Skin of body (tissue), 3 donors: ENCODE measurements at places on chromosomes 2 and 18.

DNA sequence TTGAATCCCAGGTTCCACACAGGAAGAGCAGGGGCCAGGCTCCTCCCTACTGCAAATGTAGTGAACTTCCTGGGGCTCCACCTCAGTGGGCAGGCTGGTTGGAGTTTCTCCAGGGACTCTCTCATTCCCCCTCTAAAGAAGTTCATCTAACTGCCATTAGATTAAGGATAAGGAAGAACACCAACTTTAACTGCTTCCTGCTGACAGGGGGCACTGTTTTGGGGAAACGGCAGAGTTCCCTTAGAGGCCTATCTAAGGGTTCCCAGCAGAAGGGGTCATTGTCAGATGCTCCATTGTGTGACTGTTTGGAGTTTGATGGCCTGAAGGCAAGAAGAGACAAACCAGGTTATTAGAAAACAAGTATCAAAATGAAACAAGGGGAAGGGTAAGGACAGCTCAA lies 2159.7 kb upstream of the PIK3C3 start:
- DNase-seq, result no peak

DNA sequence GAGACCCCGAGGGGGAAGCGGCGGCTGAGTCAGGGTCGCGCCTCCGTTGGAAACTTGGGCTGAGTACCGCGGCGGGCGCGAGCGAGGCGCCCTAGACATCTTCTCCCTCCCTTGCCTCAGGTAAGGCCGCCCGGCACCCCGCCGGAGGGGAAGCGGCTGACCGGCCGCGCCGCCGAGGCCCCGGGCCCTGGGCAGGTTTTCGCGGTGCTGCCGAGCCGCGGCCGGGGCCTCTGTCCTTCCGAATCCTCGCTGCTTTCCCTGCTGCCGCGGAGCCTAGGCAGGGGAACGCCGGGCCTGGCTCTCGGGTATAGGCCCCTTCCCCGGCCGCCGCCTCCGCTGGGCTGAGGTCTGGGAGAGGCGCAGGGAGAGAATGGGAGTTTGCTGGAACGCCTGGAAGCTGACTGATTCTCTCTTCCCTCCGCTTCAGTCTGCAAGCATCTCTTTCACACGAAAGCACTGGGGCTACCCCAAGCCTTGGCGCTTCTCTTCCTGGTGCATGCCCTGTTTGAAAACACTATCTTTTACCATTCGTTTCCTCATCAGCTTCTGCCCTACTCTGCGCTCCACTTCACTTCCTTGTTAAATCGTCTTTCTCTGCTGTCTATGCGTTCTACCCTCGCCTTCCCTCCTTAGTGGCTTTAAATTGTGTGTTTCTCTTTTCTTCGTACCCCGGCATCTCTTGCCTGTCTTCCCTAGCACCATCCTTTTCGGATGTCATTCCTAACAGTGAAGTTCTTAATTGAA lies 652 bp downstream of the PPM1B start:
- peak; percentile 40 for DNase-seq

- DNase-seq, result peak; percentile 67
Measured at GRCh38 chr2:226791487-226792081, 8.0 kb downstream of the IRS1 start.

- no peak for DNase-seq
Measured at GRCh38 chr2:44496130-44496529, 134.4 kb downstream of the CAMKMT start.

- DNase-seq, result no peak
Measured at GRCh38 chr18:3395466-3395865, 54.5 kb upstream of the TGIF1 start.

GRCh38 chr2:102294802-102295489 lies 16.4 kb upstream of the IL1RL1 start:
- no peak for DNase-seq

- DNase-seq, result no peak
Measured at GRCh38 chr2:225891013-225891412, 491.5 kb downstream of the NYAP2 start.

- no peak for DNase-seq
Measured at GRCh38 chr2:164747783-164748433, 93.7 kb downstream of the COBLL1 start.
